Sigmoid colon (tissue), 7 donors: ENCODE measurements at places on chromosomes 5 and 9. TPM values are rescaled to one million over a fixed set of nuclear protein-coding genes. Genes with fewer than 3 reads are reported as not detected.

DNA sequence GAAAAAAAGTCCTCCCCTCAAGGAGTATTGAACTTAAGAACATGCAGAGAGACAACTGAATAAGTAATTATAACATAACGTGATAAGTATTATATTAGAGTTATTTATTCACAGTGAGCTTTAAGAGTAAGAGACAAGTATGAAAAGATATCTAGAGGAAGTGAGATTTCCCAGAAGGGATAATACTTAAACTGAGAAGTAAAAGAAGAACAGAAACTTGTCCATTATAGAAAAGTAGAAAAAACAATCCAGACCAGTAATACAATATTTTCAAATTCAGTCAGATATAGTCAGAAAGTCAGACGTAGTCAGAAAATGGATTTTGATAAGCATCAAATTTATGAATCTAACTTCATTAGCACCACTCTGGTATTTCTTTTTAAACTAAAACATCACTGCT is 613.0 kb upstream of the CCNG1 start:
- DNase-seq: no peak
- no peaks in the 10 kb centered on the region for H3K4me1 ChIP-seq
- no peak overlapping the region for H3K4me3 ChIP-seq
- no peak overlapping the region for H3K27ac ChIP-seq

SCGB3A2 gene
- total RNA-seq: not detected

FCHO2 gene
- total RNA-seq: 36.0 TPM

PTGES gene
- 6.8 TPM for total RNA-seq

GRCh38 chr5:14406554-14406849 is 175.1 kb upstream of the OTULINL start:
- peak overlapping the region; percentile 66 for H3K27ac ChIP-seq
- H3K4me1 ChIP-seq: peaks cover 19% of the 10 kb centered on the region
- H3K27me3 ChIP-seq: no peaks in the 10 kb centered on the region

GRCh38 chr5:165425594-165425993 is 1920.2 kb downstream of the MAT2B start:
- H3K36me3 ChIP-seq: no peaks in the 10 kb centered on the region
- no peak overlapping the region for H3K27ac ChIP-seq
- no peak overlapping the region for H3K4me3 ChIP-seq
- no peaks in the 10 kb centered on the region for H3K4me1 ChIP-seq
- DNase-seq: no peak

- peaks cover 20% of the 10 kb centered on the region for H3K4me1 ChIP-seq
- H3K27ac ChIP-seq: peak overlapping the region; percentile 83
These were observed 841 bp downstream of the ASB6 start for GRCh38 chr9:129640871-129641749.

DNA sequence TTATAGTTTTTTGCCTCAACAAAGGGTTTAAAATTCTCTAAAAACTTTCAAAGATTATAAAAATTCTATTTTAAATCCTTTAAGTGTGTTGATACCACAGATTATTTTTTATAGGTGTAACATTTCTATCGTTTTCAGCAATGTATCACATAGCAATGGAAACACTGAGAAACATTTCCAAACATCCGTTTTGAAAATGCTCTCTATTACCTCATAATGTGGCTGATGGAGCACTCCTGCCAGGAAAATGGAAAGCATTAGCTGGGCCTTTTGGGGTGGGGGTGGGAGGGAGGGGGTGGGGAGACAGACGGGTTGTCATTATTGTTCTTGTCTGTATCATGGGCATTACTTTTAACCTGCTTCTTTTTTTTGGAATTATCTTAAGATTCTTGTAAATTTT is 516.5 kb downstream of the ACTL7B start:
- H3K27me3 ChIP-seq: no peaks in the 10 kb centered on the region
- no peaks in the 10 kb centered on the region for H3K4me1 ChIP-seq
- no peak overlapping the region for H3K4me3 ChIP-seq
- no peak for DNase-seq

PCDHGC5 gene
- 2.1 TPM for total RNA-seq

PRUNE2 gene
- 536 TPM for total RNA-seq

DNA sequence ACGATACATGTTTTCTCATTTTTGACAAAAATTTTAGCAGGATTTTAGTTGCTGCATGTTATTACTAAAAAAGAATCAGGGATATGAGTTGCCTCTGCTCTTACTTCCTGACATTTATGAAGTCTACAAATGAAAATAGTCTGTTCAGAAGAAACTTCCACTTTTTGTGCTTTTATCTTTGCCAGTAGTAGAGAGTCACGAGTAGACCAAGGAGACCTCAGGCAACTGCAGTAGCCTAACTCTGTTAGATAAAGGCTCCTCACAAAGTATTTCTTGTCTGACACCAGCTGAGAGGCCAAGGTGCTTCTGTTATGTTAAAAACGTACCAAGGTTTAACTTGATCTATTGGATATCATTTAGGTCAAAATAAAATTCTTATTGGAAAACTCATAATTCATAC is 333.9 kb downstream of the NR2F1-AS1 start:
- H3K4me3 ChIP-seq: no peak overlapping the region
- H3K27me3 ChIP-seq: no peaks in the 10 kb centered on the region
- H3K27ac ChIP-seq: peak overlapping the region; percentile 53

BRD3 gene
- 26.5 TPM for total RNA-seq

GRCh38 chr9:124537926-124538325 is 30.7 kb upstream of the NR5A1 start:
- H3K36me3 ChIP-seq: peaks cover 3% of the 10 kb centered on the region
- H3K27me3 ChIP-seq: no peaks in the 10 kb centered on the region
- H3K4me1 ChIP-seq: no peaks in the 10 kb centered on the region
- H3K4me3 ChIP-seq: no peak overlapping the region
- no peak for DNase-seq
- H3K27ac ChIP-seq: no peak overlapping the region

DNA sequence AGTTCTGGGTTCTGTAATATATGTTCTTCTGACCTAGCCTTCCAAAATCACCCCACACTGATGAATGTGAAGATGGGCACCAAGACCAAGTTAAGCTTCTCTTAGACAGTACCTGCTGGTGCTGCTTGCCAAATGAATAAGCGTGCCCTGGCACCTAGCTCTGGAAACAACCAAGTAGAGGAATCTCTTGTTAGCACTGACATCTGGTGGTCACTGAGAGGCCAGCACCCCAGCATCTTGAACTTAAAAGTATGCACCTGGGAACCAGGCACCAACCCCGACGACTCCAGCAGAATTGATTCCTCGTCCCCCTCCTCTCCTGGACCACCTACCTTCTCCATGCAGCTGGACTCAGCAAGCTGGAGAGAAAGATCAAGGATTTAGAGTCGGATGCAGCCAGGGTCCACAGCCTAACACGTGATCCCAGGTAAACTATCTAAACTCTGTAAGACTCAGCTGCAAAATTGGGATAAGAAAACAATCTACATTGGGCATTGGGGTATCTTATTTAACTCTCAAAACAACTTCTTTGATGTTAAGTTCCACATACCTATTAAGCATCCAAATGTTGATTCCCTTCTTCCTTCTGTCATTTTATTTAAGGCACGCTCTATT is 89.8 kb downstream of the SLC1A3 start:
- H3K27ac ChIP-seq: no peak overlapping the region
- no peaks in the 10 kb centered on the region for H3K27me3 ChIP-seq
- H3K4me3 ChIP-seq: no peak overlapping the region

DNA sequence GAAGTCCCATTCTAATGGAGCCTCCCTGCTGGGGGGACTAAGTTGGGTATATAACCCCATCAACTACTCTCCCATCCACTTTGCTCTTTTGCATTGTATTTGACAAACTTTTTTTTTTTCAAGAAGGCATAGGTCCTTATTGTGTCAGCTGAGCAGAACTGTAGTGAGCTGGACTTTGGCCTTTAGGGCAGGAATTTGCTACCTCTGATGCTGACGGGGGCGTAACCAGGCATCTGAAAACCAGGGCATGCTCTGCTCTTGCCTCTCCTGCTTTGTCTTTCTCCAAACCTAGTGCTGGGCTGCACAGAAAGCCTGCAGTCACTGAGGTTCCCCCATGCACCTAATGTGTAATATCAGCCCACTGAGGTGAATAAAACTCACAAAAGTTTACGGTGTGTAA is 49.0 kb downstream of the MSX2 start:
- no peaks in the 10 kb centered on the region for H3K36me3 ChIP-seq
- no peak for DNase-seq
- no peaks in the 10 kb centered on the region for H3K27me3 ChIP-seq
- no peak overlapping the region for H3K4me3 ChIP-seq
- no peak overlapping the region for H3K27ac ChIP-seq

CYSRT1 gene
- not detected for total RNA-seq

TPRN gene
- 4.6 TPM for total RNA-seq

SLC22A4 gene
- 0.49 TPM for total RNA-seq

DNA sequence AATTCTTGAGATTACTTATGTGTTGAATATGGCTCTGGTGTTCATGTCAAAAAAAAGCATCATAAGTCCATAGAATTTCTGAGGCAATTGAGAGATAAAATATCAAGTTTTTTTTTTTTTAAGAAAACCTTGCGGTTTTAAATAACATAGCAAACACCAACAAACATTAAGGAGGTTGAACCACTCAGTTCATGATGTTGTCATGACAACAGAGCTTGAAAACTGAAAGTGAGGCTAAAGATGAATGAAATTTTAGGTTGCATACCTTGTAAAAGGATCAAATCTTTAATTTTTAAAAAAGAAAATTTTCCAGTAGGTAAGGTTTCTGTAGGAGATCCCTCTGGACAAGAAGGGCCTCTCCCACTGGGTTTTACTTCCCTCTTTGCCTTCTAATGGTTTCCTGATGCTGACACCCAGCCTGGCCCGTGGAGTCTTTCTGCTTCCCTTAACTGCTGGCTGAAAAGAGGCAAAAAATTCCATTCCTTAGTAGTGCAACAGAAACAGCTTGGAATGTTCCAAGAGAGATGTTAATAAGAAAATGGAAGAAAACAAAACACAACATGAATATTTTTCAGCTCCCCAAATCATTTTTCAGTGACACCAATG is 60.0 kb upstream of the FER start:
- no peak overlapping the region for H3K27ac ChIP-seq
- no peak for DNase-seq
- no peaks in the 10 kb centered on the region for H3K36me3 ChIP-seq
- H3K4me3 ChIP-seq: no peak overlapping the region
- no peaks in the 10 kb centered on the region for H3K27me3 ChIP-seq
- no peaks in the 10 kb centered on the region for H3K4me1 ChIP-seq

GRCh38 chr9:114813717-114814418 is 8.0 kb upstream of the TNFSF15 start:
- no peak overlapping the region for H3K27ac ChIP-seq
- DNase-seq: no peak
- no peak overlapping the region for H3K4me3 ChIP-seq
- peaks cover 15% of the 10 kb centered on the region for H3K4me1 ChIP-seq

SPINK6 gene
- not detected for total RNA-seq

DNA sequence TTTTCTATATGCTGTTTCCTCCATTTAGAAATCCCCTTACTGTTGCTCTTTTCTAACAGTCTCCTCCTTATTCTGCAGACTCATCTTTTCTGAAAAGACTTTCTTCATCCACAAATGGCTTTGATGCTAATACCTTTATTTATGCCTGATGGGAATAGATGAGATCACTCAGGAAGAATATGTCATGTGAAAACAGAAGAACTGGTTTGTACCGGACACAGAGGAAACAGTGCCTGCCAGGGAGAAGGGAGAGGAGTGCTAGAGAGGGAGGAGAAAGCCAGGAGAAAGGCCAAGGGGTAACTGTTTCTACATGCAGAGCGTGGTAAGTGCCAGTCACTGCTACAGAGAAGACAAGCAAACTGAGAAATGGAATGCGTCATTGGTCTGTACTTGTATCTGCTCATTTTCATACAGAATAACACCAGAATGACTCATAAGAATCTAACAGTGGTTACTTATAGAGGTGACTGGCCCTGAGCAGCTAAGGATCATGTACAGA is 45.9 kb upstream of the PJA2 start:
- H3K36me3 ChIP-seq: no peaks in the 10 kb centered on the region
- peaks cover 24% of the 10 kb centered on the region for H3K4me1 ChIP-seq
- H3K27ac ChIP-seq: peak overlapping the region; percentile 72

- no peaks in the 10 kb centered on the region for H3K27me3 ChIP-seq
- H3K4me1 ChIP-seq: no peaks in the 10 kb centered on the region
- DNase-seq: no peak
- no peaks in the 10 kb centered on the region for H3K36me3 ChIP-seq
- H3K4me3 ChIP-seq: no peak overlapping the region
These were observed 81.8 kb upstream of the LMNB1 start for GRCh38 chr5:126695091-126695490.

GRPEL2 gene
- total RNA-seq: 13.9 TPM

PCDHGA7 gene
- total RNA-seq: 10.8 TPM
